OCI-M1 (cell line): ENCODE measurements at places on chromosomes 7 and 10.

DNA sequence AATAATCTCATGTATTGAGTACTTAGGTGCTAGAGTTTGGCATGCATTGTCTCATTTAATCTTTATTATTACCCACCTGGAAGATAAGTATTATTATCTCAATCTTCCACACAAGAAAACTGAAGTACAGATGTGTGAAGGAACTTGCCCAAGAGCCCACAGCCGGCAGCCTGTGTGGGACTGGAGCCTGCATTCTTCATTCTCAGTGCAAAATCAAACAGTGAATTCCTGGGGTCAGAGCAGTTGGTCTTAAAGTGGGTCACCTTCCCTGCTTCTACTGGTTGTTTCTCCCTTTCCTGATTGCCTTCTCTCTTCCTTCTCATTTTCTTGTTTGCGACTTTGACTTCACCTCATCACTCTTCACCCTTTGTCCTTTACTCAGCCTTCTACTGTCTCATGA, 144.7 kb upstream of the LYZL1 start:
- no peak for DNase-seq

DNA sequence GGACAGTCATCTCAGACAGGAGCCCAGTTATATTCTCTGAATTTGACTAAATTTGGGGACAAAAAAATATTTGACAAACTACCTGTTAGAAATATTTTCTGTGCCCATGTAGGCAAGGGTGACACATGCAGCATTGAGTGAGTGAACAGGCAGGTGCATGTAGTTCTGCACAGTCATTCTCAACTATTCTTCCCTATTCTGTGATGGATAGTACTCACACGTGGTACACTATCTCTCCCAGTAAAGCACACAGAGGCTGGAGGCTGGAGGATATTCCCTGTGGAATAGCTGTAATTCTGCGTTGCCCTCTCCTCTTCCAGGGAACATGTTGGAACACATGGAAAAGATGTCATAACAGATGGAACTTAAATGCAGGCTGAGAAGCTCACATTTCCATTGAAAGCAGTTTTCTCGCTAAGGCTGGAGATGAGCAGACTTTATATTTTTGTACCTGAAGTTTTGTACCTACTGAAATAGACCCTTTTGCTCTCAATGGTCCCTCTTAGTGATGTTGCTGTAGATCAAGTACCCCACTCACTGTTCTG, 75.0 kb downstream of the GPR141 start:
- peak; percentile 3 for DNase-seq

GRCh38 chr10:62653254-62653653, 151.3 kb upstream of the ADO start:
- DNase-seq = no peak

DNA sequence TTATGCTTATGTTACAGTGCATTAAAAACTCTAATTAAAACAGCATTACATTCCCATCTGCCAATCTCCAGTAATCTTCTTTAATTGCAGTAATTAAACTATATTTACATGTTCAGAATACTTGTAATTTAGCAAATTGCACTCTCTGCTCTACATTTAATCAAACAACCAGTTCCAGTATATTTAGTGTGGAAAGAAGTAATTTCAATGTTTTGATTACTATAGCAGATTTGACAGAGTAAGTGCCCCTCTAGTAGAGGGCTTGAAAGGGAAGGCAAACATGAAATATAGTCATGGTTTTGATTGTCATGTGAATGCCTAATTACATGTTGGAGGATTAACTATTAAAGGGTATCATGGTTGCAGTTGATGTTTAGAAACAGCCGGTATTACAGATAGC, 739.7 kb downstream of the AUTS2 start:
- no peak for DNase-seq

- DNase-seq = no peak
These were observed 18.8 kb downstream of the CHAT start for GRCh38 chr10:49632406-49633317.
